ENCODE measurements at places on chromosomes 6 and 20. TPM values are rescaled to one million over a fixed set of nuclear protein-coding genes. Genes with fewer than 3 reads are reported as not detected.

Gene BPIFB2
- total RNA-seq = not detected

Gene SDC4
- 66.9 TPM for total RNA-seq

Gene SLC17A1
- total RNA-seq = not detected

Gene TNFRSF21
- total RNA-seq = 3.8 TPM

Gene ADGRF4
- 0.07 TPM for total RNA-seq

Gene MOG
- total RNA-seq = 4.0 TPM

Gene CCDC170
- total RNA-seq = 0.25 TPM

Gene ISM1
- 1.5 TPM for total RNA-seq

Gene CST4
- not detected for total RNA-seq

Gene CRISP2
- total RNA-seq = not detected

Gene GPX5
- total RNA-seq = not detected

Gene PI16
- total RNA-seq = 21.0 TPM

Gene PPIL6
- 1.9 TPM for total RNA-seq

Gene UBD
- 53.8 TPM for total RNA-seq

Gene SCGN
- 0.66 TPM for total RNA-seq

Gene THEMIS
- 0.13 TPM for total RNA-seq

Gene PLA2G7
- 0.19 TPM for total RNA-seq

Gene PM20D2
- total RNA-seq = 9.5 TPM

Gene SMLR1
- not detected for total RNA-seq

Gene BMP2
- 3.1 TPM for total RNA-seq

Gene TMEM170B
- total RNA-seq = 4.3 TPM

Gene GHRH
- total RNA-seq = not detected

Gene PRPF6
- 51.2 TPM for total RNA-seq

Gene PROKR2
- total RNA-seq = not detected

Gene MAP7
- 2.1 TPM for total RNA-seq

Gene CLDN20
- total RNA-seq = not detected

Gene GINS1
- 1.1 TPM for total RNA-seq

Gene STK38
- total RNA-seq = 23.8 TPM

Gene CGA
- not detected for total RNA-seq

Gene ZNF334
- 1.8 TPM for total RNA-seq

Gene MRAP2
- total RNA-seq = 0.42 TPM

Gene C6orf141
- total RNA-seq = not detected

Gene COL9A1
- total RNA-seq = 0.18 TPM

Gene MEI4
- total RNA-seq = 0.49 TPM

Gene MYCT1
- total RNA-seq = 19.4 TPM
